ENCODE measurements at places on chromosomes 3 and 15.

- DNase-seq, result no peak
Measured at GRCh38 chr3:139287557-139287956, 56.3 kb upstream of the MRPS22 start.

GRCh38 chr3:160312014-160312624 is 86.9 kb downstream of the C3orf80 start:
- DNase-seq, result no peak

DNA sequence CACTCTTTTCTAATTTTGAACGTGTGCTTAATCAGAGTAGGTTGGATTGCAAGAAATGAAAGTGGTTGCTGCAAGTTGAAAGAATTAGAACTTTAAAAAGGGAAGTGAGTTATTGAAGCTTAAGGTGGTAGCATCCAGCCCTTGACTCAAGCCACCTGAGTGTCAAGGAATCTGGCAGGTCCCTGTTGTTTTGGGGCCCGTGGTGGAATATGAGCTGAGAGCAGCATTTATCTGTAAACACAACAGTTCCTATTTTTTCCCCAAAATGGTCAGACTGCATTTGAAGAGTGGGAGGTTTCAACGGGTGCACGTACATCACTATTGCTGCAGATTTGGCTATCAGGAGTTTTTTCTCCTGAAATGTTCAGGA is 1.7 kb downstream of the ITPR1 start:
- DNase-seq, result no peak

DNA sequence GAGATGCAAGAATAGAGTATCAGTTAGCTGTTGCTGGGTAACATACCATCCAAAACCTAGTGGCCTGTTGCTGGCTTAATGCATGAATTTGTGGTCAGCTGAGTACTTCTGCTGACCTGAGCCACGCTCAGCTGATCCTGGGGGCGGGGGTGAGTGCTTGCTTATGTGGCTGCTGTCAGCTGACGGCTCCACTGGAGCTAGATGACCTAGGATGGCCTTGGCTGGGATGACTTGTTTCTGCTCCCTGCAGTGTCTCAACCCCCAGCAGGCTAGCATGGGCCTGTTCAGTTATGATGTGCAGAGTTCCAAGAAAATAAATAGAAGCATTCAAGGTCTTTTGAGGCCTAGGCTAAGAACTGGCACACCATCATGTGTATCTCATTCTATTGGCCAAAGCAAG is 63.9 kb downstream of the FBLN2 start:
- no peak for DNase-seq

All from brain microvascular endothelial cell (primary cell).